ENCODE measurements at places on chromosomes 7 and 10.
A peak's percentile ranks its signal among the peaks of the same experiment; 100 is the strongest.

DNA sequence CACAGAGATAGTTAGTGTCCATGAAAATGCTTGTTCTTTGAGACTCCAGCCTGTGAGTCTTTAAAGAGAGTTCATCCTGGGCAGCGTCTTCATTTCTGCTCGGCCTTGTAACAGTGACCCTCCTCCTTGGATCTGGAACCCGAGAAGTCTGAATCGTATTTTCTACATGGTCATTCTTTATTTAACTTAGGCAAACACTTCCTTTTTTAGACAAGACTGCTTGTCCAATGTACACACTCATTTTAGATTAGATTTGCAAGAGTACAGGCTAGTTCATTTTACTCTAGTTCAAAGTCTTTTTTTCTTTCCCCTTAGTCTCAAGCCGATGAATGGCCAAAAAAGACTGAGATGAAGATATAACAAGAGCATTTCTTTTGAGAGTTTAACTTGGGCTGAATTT is 133.5 kb downstream of the CHN2 start:
- no peak for DNase-seq

- DNase-seq: peak; percentile 79
These were observed 70.4 kb downstream of the COA1 start for GRCh38 chr7:43658718-43659548.

GRCh38 chr7:137626469-137627067 is 220.2 kb downstream of the DGKI start:
- DNase-seq: peak; percentile 53

GRCh38 chr7:93203496-93203895 is 22.8 kb downstream of the HEPACAM2 start:
- DNase-seq: no peak

DNA sequence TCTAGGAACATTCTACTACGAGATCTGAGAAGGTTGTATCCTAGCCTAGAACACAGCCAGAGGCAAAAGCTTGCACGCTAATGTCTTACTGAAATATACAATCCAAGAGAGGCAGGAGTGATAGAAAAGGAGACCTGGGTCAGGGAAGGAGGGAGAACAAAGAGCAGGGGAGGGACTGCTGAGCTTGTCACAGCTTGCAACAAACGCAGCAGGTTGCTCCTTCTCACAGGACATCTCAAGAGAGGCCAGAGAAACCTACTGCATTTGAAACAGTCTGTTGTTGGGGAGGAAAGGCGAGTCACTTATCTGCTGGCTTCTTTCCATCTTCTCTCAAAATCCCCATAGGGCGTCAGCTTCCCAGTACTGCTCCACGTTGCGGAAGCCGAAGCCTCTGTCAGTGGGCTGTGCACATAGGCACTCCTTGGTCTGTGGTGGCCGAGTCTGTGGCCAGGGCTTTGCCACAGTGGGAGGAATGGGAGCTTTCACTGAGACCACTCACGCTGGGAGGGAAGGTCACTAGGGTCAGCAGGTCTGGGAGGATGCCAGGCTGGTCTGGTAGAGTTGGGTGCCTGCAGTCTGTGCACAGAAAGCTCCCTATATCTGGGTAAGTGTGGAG is 25.8 kb upstream of the GPNMB start:
- no peak for DNase-seq

GRCh38 chr10:59176241-59177030 is at the start of gene PHYHIPL:
TSS of gene PHYHIPL (plus strand) at chr10:59176643. CDS start at chr10:59176854, 211 bp downstream.
- DNase-seq: no peak

DNA sequence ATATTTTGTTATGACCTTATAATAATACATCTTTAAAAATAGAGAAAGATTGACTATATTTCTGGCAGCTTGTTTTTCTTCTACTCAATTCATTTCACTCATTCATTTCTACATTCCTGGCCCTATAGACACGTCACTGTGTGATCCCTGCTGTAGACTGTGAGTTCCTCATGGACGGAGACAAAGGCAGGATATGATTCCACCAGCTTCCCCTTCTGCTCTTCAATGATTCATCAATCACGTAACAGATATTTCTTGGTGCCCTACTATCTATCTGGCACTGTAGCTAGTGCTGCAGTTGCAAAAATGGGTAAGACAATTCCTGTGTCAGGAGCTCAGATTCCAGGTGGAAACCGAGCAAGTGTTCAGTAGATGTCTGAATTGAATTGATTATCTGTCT is 415.0 kb downstream of the SFMBT2 start:
- DNase-seq: no peak

GRCh38 chr7:1137517-1138167 is 22.4 kb downstream of the ZFAND2A start:
- DNase-seq: peak; percentile 30
